ENCODE measurements at places on chromosomes 13 and 19.

- DNase-seq, result no peak
Measured at GRCh38 chr19:7113233-7113632, 43.7 kb downstream of the ZNF557 start.

- no peak for DNase-seq
Measured at GRCh38 chr19:43439032-43439708, 24.5 kb downstream of the TEX101 start.

DNA sequence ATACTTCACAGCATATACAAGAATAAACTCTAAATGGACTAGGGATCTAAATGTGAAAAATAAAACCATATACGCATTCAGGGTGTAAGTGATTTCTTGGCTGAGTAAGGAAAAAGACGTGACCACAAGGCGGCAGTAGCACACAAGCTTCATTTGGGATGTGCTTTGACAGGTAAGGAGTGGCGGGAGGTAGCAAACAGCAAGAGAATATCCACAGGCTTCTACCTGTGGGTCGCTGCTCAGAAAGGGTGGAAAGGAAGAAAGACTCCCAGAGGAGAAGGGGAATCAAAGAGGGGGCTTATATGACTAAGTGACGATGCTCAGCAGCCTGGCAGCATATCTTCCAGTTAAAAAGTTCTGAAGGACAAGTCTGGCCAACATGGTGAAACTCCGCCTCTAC lies 2.5 kb upstream of the ZNF121 start:
- peak; percentile 26 for DNase-seq

DNA sequence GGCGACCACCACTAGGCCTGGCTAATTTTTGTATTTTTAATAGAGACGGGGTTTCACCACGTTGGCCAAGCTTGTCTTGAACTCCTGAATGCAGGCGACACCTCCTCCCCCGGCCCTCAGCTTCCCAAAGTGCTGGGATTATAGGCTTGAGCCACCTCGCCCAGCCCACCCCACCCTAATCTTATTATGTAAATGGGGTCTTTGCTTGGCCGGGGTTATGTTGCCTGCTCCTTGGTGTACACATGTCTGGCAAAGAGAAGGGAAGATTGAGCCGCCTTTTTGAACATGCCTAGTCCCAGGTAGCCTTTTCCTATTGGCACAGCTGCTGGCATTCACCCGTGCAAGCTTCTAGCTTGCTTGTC lies 106.8 kb downstream of the KCTD15 start:
- DNase-seq, result no peak

- DNase-seq, result no peak
Measured at GRCh38 chr19:54418030-54418929, 3.0 kb downstream of the TTYH1 start.

DNA sequence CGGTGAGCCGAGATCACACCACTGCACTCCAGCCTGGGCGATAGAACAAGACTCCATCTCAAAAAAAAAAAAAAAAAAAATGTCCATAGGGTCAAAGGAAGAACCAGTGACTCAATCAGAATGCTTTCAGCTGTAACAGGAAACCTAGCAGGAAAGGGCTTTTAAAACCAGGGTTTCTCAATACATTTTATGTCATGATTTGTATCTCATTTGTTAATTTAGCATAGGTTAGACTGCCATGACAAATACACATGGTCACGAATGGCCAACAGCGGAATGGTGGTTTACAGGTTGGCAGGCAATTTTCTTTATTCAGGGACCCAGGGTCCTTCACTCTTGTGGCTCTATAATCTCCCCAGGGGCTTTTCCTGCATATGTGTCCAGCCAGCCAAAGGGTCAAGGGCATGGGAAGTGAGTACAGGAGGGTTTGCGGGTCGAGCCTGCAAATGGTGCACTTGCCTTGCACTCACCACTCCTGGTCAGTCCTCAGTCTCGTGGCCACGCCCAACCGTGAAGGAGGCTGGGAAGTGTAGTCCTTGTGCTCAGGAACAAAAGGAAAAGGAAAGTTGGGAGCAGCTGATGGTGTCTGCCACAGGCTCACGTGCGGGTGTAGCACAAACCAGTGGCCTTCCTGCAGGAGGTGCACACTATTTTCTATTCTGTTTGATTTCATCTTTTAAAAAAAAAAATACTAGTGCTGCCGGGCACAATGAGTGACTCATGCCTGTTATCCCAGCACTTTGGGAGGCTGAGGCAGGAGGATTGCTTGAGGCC lies 14.8 kb downstream of the DHX34 start:
- DNase-seq, result no peak

DNA sequence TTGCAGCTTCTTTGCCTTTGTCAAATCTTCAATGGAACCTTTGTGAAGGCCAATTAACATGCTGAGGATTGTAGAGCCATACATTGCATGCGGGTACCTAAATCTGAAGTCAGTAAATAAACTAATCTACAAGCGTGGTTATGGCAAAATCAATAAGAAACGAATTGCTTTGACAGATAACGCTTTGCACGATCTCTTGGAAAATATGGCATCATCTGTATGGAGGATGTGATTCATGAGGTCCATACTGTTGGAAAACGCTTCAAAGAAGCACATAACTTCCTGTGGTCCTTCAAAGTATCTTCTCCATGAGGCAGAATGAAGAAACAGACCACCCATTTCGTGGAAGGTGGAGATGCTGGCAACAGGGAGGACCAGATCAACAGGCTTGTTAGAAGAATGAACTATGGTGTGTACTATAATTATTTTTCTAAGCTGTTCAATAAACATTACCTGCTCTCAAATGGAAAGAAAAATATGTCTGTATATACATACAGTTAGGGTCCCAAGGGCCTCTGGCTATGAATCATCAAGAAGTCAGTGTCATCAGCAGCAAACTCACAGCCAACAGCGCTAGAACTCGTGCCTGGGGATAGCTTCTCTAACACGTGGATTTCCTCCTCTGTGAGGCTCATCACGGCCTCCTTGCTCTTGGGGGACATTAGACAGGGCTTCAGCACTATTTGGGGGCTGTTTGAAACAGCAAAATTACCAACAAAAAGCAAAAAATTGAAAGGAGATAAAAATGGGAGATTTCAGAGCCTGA lies 2.9 kb upstream of the CD70 start:
- DNase-seq, result no peak

DNA sequence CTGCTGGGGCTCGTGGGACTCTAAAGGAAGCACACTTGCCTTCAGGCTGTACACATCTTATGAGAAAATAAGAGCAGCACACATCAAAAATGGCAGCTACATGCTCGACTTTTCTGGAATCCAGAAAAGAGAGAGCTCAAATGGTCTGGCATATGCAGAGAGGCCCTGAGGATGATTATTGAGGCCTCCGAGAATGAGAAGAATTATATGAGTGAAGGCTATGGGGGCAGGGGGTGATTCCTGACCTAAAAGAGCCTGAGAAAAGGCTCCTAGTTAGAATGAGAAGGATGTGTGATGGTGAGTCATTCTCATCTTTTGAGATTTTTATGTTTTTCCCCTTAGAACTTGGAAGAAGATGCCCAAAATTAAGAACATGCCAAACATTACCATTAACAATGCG lies 97.1 kb downstream of the HSPH1 start:
- no peak for DNase-seq

- no peak for DNase-seq
Measured at GRCh38 chr19:1453525-1454364, 3.8 kb downstream of the APC2 start.

- no peak for DNase-seq
Measured at GRCh38 chr19:46131485-46132143, 7.1 kb upstream of the IGFL3 start.

GRCh38 chr19:58054901-58055874 lies 3.9 kb upstream of the ZNF135 start:
- no peak for DNase-seq

GRCh38 chr19:30393046-30393445 lies 20.9 kb downstream of the ZNF536 start:
- DNase-seq, result no peak

- DNase-seq, result peak; percentile 28
Measured at GRCh38 chr13:99805361-99805760, 166.2 kb downstream of the ZIC5 start.

All from HEK293T (cell line).